ENCODE measurements at places on chromosomes 2 and 18. TPM values are rescaled to one million over a fixed set of nuclear protein-coding genes. Genes with fewer than 3 reads are reported as not detected.

DLX1 gene
- not detected for total RNA-seq

KANSL1L gene
- 55.8 TPM for total RNA-seq

CABYR gene
- total RNA-seq: 0.64 TPM

IHH gene
- total RNA-seq: not detected

AKAIN1 gene
- not detected for total RNA-seq

SIX2 gene
- total RNA-seq: 3.5 TPM

CENPO gene
- 1.8 TPM for total RNA-seq

LINC00305 gene
- not detected for total RNA-seq

METTL4 gene
- total RNA-seq: 4.0 TPM

HOXD10 gene
- total RNA-seq: 5.2 TPM
